Stimulated activated CD4-positive, alpha-beta T cell treated with anti-CD3 and anti-CD28 coated beads, TNF-alpha, amount 100 ng/mL, for 1 hour (primary cell): ENCODE measurements at places on chromosomes 2 and 18.

- DNase-seq, result no peak
These were observed 1108.1 kb upstream of the CHAC2 start for GRCh38 chr2:52659546-52659945.

DNA sequence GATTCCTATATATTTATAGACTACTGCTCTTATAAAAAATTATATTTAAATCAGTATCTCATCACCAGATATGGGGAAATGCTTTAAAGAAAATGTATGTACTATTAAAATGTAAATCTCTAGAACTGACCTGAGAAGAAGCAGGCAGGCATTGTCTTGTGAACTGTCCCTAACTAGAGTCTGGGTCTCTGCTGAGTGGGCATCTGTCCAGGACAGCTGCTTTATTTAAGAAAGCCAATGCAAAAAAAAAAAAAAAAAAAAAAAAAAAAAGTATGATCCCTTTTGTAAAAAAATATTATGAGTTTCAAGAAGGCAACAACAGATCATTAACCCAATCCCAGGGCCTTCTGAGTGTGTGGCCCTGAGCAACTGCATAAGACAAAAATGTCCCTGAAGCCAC is 66.0 kb downstream of the PAX3 start:
- DNase-seq, result no peak

DNA sequence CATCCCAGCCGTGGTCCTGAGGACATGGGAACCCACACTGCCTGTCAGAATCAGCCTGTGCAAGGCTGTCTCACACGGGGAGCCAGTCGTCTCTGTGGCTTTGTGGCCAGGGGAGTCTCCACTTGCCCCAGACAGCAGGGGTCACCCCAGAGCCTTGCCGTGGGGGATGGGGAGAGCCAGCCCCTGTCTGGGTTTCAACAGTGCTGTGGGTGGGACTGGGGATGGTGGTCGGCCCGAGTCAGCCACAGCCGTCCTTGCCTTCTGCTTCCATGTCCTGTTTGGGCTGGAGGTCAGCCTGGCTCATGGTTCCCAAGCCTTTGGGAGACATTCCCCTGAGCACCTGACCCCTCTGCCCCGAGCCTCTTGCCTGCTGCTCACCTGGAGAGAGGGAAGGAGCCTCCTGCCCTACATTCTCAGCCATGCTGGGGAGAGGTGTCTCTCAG is 19.6 kb downstream of the GPR35 start:
- DNase-seq, result no peak

DNA sequence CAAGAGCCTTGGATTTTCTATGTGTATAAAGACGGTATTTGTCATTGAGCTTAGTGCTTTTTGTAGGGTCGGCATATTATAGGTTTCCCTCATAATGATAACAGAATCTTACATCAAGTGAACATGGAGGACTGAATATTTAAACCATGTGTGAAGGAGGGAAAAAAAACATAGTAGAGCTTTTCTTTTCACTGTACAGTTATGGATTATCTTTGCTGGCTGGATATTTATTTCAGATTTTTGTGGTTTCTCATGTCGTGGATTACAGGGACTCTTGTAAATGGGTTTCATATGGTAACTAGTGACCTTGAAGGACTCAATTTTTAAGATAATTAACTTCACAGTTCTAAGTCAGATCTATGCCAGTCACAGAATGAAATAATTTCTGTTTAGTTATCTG is 330.2 kb upstream of the NRP2 start:
- DNase-seq, result no peak

GRCh38 chr2:142724713-142725349 is 152.6 kb upstream of the KYNU start:
- no peak for DNase-seq

GRCh38 chr2:54446122-54446521 is 10.0 kb upstream of the SPTBN1 start:
- DNase-seq, result no peak

DNA sequence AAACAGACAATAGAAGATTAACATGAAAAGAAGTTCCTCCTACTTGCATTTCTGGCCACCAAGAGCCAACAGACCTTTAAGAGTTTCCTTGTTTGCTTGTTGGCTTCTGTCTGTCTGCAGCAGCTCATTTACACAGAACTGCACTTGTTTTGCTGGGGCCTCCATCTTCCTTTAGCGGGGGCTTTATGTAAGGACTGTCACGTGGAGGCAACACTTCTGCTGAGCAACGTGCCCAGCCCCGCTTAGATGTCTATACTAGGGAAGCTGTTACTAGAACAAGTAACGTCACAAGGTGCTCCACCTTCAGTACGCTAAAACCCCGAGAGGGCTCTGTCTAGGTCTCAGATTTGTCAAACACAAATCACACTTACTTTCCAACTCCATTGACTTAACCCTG is 104.3 kb upstream of the PXDN start:
- DNase-seq, result no peak

GRCh38 chr2:44705876-44706480 is 235.5 kb upstream of the SIX3 start:
- DNase-seq, result no peak

DNA sequence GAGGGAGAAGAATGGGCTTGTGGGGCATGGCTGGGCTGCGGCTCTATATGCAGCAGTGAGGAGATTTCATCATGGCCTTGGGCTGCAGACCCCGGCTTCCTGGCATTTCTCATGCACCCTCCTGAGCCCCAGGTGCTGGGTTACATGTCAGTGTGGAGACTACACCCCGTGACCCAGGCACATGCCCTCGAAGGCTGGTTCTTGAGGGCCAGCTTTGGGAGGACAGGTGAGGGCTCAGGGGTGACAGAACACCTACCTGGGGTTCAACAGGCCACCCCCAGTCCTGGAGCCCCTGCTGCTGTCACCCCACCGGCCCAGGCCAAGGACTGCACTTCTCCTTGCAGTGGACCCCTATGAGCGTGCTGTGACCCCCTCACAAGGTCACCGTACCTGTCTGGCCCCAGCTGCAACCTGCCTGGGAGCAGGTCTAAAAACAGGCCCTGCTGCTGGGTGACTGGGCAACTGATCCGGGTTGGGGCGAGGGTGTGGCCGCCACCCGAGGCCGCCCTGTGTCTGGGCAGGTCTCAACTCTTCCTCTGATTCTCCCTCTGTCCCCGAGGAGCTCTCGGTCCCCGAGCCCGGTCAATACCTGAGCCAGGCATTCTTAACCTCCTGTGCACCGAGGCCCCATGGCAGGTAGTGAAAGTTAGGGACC is 94.8 kb upstream of the OTOS start:
- DNase-seq, result no peak

DNA sequence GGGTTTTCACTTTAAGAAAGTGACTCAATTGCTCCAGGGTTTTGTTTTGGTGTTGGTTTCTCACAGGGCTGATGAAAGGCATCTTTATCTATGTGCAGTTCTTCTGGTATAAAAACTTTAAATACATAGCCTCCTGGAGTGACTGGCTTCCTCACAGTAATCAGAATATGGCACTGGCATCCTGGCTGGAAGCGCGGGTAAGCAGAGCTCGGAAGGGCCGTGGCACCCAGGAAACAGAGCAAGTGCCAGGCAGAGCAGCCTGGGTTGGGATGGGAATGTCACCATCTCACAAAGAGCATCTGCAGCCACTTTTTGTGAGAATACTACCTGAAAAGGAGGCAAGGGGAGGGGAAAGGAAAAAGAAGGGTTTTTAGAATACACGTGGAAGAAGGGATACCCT is 534.7 kb downstream of the PLCL1 start:
- DNase-seq, result no peak

- DNase-seq, result no peak
These were observed 134.7 kb downstream of the UBR3 start for GRCh38 chr2:169961911-169962310.

DNA sequence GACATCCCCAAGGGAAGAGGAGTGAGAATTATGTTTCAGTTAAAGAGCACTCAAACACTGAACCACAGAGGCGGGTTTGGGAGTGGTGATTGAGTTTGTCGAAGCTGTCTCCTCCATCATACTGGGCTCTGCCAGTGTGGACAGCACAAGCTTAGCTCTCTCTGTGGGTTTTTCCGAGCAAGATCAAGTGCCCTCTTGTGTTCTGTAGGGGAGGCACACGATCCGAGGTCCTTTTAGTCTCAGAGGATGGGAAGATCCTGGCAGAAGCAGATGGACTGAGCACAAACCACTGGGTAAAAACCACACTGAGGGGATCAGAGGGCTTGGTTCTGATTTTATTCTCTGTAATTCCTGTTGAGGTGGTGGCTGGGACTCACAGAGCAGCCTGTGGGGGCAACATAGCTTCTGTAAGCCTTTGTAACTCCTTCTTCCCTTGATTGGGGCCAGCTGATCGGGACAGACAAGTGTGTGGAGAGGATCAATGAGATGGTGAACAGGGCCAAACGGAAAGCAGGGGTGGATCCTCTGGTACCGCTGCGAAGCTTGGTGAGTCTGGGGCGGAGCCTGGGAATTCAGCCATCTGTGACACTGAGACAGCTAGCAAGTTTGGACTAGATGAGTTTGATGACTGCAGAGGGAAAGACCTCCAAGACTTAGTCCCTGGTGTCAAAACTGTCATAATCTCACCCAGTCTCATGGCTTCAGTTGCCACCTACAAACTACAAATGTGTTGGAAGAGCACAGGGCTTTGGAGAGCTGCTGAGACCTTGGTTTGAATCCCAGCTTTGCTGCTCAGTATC is 2.0 kb downstream of the NAGK start:
- DNase-seq, result no peak

DNA sequence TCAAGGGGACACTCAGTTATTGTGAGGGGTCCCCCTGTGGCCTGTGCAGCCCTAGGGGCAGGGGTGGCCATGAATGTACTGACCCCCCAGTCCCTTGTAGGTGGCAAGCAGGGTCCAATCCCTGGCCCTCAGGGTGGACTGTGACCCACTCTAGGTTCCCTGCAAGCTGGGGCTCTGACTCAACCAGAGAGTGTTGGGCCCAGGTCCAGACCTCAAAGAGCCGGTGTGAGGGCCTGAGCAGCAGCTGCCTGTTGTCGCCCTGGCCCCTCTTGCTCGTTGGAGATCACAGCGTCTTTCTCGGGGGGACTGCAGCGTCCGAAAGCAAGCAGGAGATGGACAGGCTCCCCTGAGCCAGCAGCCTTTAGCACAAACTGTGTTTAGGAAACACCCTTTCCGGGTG is 66.8 kb upstream of the ATG16L1 start:
- DNase-seq, result no peak

- no peak for DNase-seq
These were observed 352.3 kb upstream of the MEIS1 start for GRCh38 chr2:66082581-66082980.

DNA sequence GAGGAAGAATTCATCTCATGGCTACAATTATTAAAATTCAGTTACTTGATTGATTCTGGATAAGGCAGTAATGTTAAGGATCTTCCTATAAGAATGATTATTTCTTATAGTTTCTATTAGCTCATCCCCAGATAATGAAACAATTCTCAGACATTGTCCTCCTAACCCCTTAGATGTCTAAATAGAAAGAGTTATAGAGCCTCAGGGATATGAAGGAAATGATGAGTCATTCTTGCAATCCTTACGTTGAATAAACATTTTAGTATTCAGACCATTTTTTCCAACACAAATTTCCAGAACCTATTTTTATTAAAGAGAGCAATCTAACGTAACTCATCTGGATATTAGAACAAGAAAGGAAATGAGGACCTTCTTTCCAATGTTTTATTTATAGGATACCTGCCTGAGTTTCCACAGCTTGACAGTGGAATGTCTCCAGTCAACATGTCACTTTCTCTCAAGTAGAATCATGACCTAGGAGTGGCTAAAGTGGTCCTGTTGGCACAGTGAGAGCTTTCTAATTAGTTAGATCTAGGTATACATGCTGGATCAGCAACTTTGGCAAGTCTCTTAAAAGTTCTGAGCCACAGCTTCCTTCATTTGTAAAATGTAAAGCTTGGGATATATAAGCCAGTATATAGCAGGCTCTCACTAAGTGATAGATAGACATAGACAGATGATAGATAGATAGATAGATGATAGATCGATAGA is 88.0 kb upstream of the RAB27B start:
- DNase-seq, result no peak

GRCh38 chr2:66541646-66542045 is 106.7 kb downstream of the MEIS1 start:
- no peak for DNase-seq

DNA sequence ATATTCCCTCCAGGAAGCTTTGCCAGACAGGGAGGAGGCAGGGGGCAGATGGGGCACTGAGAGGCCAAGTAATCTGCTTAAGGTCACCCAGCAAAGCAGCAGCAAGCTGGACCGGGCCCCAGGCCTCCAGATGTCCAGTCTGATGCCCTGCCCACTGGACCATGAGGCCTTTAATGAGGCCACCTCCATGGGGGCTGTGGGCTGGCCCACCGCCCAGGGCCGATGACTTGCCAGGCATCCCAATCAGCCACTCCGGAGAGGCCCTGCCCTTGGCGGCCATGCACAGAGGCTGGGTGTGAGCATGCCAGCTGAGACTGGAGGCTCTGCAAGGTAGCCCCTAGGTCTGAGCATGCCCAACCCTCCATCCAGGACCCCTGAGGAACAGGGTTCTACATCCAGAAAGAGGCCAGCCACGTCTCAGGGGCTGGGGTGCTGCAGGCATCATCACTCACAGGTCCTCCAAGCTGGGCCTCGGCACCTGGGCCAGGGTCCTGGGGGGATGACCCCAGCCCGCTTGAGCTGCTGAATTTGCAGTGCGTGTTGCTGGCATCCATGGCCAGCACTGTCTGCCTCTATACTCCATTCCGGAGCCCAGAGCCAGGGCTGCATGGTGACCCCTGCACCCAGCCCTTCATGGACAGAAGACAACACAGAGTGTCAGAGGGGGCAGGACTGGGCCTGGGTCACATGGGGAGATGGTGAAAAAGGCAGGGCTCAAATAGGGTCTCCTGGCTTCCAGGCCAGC is 164.2 kb downstream of the INHBB start:
- DNase-seq, result no peak

DNA sequence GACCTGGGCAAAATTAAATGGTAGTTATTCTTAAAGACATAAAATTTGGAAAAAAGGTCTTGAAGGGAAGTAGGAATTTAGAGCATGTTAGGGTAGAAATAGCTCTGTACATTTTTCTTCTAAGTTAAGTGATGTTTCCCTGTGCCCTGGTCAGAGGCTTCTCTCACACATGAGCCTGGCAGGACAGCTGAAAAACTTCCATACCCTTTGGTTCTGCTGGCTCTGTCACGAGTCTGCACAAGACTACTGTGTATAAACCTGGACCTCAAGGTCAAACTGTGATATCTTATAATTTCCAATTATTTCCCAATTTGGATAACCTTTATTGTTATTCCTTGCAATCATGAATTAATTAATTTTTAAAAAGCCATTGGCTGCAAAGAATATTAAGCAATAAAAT is 664.7 kb downstream of the BCL11A start:
- DNase-seq, result no peak

DNA sequence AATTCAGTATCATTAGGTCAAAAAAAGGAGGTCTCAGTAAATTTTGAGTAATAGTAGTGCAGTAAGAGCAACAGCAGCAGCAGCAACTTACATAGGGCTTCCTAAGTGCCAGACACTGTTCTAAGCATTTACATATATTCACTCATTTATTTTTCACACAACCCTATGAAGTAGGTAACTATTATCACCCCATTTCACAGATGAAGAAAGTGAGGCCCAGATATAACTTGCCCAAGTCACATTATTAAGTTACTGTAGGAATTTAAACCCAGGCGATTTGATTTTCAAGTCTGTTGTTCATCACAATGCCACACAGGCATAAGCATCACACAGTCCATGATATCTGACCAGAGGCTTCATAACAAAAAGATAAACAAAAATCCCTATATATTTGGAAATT is 90.2 kb upstream of the DTNB start:
- DNase-seq, result no peak
